Natural killer cell (primary cell): ENCODE measurements at places on chromosomes 5 and 9. TPM values are rescaled to one million over a fixed set of nuclear protein-coding genes. Genes with fewer than 3 reads are reported as not detected.
A peak's percentile ranks its signal among the peaks of the same experiment; 100 is the strongest.

Gene INSL4
- not detected for total RNA-seq

Gene GPR150
- total RNA-seq, result 0.97 TPM

Gene DBH
- not detected for total RNA-seq

Gene TXNDC8
- total RNA-seq, result not detected

Gene ADGRD2
- total RNA-seq, result not detected

Gene HBEGF
- 7.8 TPM for total RNA-seq

Gene SH3RF2
- total RNA-seq, result 0.28 TPM

DNA sequence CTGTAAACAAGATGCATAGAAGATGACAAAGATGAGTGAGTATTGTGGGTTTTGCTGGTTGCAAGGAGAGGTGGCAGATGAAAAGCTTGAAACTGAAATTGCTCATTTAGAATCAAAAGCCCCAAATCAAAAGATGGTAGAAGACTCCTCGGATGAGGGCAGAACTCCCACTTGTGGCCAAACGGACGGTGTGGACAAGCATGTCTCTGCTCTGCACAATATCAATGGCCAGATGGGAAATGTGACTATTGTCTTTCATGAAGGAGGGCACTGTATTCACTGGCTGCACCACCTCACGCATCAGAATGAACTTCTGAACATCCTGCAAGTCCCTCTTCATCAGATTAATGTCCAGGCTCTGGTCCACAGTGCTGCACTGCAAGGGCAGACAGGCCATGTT lies 541.7 kb downstream of the MTRR start:
- DNase-seq, result no peak
- H3K27ac ChIP-seq, result no peak overlapping the region
- H3K27me3 ChIP-seq, result no peaks in the 10 kb centered on the region
- H3K4me3 ChIP-seq, result no peak overlapping the region
- no peaks in the 10 kb centered on the region for H3K36me3 ChIP-seq
- no peaks in the 10 kb centered on the region for H3K4me1 ChIP-seq

GRCh38 chr5:33941090-33941489 lies 4.9 kb downstream of the RXFP3 start:
- no peak overlapping the region for H3K27ac ChIP-seq
- H3K27me3 ChIP-seq, result peaks cover 12% of the 10 kb centered on the region
- H3K4me3 ChIP-seq, result no peak overlapping the region
- no peaks in the 10 kb centered on the region for H3K36me3 ChIP-seq
- H3K4me1 ChIP-seq, result no peaks in the 10 kb centered on the region

- no peaks in the 10 kb centered on the region for H3K36me3 ChIP-seq
- H3K27me3 ChIP-seq, result no peaks in the 10 kb centered on the region
- no peaks in the 10 kb centered on the region for H3K4me1 ChIP-seq
- H3K4me3 ChIP-seq, result no peak overlapping the region
- no peak for DNase-seq
Observed at GRCh38 chr5:113846941-113847340, 333.4 kb downstream of the YTHDC2 start.

DNA sequence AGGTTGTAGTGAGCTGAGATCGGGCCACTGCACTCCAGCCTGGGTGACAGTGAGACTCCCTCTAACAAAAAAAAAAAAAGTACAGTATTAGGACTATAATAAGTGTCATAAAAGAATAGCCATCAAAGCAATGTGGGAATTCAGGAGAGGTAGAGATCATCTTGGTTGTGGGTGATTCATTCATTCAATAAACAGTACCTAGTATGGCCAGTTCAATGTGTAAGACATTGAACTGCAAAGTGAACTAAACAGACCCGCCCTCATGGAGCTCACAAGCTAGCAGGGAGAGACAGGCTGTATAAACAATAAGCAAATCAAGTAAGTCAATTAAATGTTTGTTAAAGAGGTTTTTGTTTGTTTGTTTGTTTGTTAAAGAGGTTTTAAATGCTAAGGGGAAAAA lies 146.1 kb upstream of the RANBP3L start:
- H3K4me3 ChIP-seq, result no peak overlapping the region
- DNase-seq, result no peak
- H3K4me1 ChIP-seq, result no peaks in the 10 kb centered on the region
- H3K36me3 ChIP-seq, result no peaks in the 10 kb centered on the region

DNA sequence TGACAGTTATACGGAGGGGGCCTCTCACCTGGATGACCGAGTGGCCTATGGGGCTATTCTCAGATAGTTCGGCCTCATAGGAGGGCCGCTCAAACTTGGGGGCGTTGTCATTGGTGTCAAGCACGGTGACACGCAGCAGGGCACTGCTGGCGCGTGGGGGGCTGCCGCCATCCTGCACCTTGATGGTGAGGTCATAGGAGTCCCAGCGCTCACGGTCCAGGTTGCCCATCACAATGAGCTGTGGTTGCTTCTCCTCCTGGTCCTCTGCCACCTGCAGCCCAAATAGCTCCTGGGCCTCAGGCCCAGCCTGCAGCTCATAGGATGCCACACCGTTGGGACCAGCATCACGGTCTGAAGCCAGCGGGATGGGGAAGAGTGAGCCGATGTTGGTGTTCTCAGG lies 9.7 kb downstream of the PCDH1 start:
- H3K4me3 ChIP-seq, result no peak overlapping the region
- H3K27ac ChIP-seq, result no peak overlapping the region
- H3K4me1 ChIP-seq, result no peaks in the 10 kb centered on the region
- H3K27me3 ChIP-seq, result no peaks in the 10 kb centered on the region
- no peak for DNase-seq

GRCh38 chr5:15014809-15015208 lies 143.2 kb upstream of the ANKH start:
- no peaks in the 10 kb centered on the region for H3K4me1 ChIP-seq
- H3K27me3 ChIP-seq, result no peaks in the 10 kb centered on the region
- no peak overlapping the region for H3K4me3 ChIP-seq

- H3K4me1 ChIP-seq, result no peaks in the 10 kb centered on the region
- H3K27me3 ChIP-seq, result no peaks in the 10 kb centered on the region
- H3K36me3 ChIP-seq, result peaks cover 19% of the 10 kb centered on the region
- H3K4me3 ChIP-seq, result no peak overlapping the region
- no peak for DNase-seq
- no peak overlapping the region for H3K27ac ChIP-seq
Observed at GRCh38 chr5:147671365-147671764, 111.2 kb downstream of the JAKMIP2 start.

DNA sequence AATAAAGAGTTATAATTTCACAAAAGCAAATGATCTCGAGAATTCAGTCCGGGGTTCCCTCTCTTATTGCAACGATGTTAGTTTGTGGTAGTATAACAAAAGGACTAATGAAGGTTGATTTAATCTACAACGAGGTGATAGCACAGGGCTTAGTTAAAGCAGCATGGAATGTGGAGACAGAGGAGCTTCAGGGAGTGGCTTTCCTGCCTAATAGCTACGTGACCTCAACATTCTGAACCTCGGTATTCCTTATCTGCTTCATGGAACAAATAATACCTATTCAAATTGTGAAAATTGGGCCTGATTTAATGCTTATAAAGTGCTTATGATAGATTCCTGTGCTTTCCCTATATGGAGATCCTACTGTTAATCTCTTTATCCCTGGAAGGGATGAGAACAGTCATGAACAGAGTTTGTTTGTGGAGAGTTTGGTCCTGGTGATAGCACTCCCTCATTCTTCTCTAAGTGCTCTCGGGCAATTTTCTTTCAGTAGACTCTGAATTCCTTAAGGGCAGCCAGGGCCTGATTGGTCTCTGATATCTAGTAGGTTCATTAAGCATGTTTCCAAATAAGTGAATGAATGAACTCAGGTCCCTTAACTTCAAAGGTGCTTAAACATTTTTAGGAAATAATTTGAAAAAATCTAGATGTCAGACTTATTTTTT lies 104.1 kb upstream of the TUT7 start:
- no peak for DNase-seq
- H3K36me3 ChIP-seq, result no peaks in the 10 kb centered on the region
- no peaks in the 10 kb centered on the region for H3K27me3 ChIP-seq
- no peak overlapping the region for H3K27ac ChIP-seq

- H3K27ac ChIP-seq, result no peak overlapping the region
- no peaks in the 10 kb centered on the region for H3K36me3 ChIP-seq
- H3K4me1 ChIP-seq, result peaks cover 21% of the 10 kb centered on the region
- H3K4me3 ChIP-seq, result no peak overlapping the region
Observed at GRCh38 chr9:111036429-111036789, 1.9 kb downstream of the LPAR1 start.

DNA sequence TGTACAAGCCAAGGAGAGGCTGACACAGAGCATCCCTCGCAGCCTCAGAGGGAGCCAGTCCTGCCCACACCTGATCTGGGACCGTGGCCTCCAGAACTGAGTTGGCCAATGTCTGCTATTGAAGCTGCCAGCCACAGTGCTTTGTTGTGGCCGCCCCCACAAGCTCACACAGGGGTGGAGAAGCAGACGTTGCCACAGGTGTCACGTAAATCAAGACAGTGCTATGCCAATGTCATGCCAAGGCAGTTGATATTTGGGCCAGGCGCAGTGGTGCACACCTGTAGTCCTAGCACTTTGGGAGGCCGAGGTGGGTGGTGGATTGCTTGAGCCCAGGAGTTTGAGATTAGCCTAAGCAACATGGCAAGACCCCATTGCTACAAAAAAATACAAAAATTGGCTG lies 17.3 kb upstream of the TERT start:
- no peaks in the 10 kb centered on the region for H3K36me3 ChIP-seq
- no peak overlapping the region for H3K4me3 ChIP-seq
- H3K4me1 ChIP-seq, result peaks cover 58% of the 10 kb centered on the region
- H3K27ac ChIP-seq, result no peak overlapping the region
- DNase-seq, result peak; percentile 77

- DNase-seq, result no peak
- H3K27ac ChIP-seq, result no peak overlapping the region
- peaks cover 14% of the 10 kb centered on the region for H3K4me1 ChIP-seq
- H3K36me3 ChIP-seq, result no peaks in the 10 kb centered on the region
- H3K4me3 ChIP-seq, result no peak overlapping the region
Observed at GRCh38 chr9:121609822-121610637, 41.4 kb upstream of the DAB2IP start.

GRCh38 chr9:121912812-121913627 lies 180.1 kb downstream of the TTLL11 start:
- DNase-seq, result no peak
- H3K4me1 ChIP-seq, result no peaks in the 10 kb centered on the region
- no peak overlapping the region for H3K4me3 ChIP-seq
- H3K27ac ChIP-seq, result no peak overlapping the region
- H3K27me3 ChIP-seq, result no peaks in the 10 kb centered on the region

DNA sequence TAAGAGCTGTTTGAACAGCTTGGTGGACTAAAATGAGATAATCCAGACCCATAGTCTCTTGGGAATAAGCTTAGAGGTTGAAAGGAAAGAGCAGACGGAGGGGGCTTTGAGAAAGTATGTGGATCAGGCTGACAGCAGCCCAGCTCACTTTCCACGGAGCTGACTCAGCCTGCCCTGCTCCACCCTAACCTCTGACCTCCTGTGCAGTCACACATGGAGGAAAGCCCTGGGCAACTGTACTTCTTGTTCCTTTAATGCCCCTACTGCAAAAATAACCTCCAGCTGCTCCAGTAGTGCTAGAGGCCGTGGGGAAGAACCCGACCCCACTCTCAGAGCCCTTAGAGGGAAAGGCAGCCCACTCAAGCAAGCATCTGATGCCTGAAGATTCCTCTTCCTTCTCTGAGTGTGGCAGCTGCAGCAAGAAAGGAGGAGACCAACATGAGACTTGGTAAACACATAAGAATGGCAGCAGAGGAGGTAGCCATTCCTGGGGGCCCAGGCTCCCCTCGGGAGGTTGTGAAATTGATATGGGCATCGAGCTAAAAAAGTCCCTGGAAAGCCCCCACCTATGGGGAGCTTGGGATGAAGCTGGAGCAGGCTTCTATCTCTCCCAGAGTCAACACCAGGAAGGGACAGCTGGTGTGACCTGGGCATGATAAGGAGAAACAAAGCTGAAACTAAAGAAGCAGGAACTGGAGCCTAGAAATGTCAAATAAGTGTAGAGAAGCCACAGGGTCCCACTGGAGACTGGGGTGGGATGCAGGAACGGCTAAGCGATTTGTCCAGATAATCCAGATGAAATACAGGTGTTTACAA lies 204.3 kb downstream of the PIK3R1 start:
- peaks cover 3% of the 10 kb centered on the region for H3K4me1 ChIP-seq
- H3K27ac ChIP-seq, result no peak overlapping the region
- no peaks in the 10 kb centered on the region for H3K36me3 ChIP-seq
- H3K4me3 ChIP-seq, result no peak overlapping the region

- no peaks in the 10 kb centered on the region for H3K27me3 ChIP-seq
- no peak for DNase-seq
- H3K36me3 ChIP-seq, result no peaks in the 10 kb centered on the region
- H3K4me1 ChIP-seq, result no peaks in the 10 kb centered on the region
Observed at GRCh38 chr5:128099944-128100343, 16.4 kb downstream of the SLC12A2 start.

GRCh38 chr5:109562441-109562840 lies 127.3 kb upstream of the MAN2A1 start:
- DNase-seq, result no peak
- no peaks in the 10 kb centered on the region for H3K27me3 ChIP-seq
- no peak overlapping the region for H3K4me3 ChIP-seq
- H3K4me1 ChIP-seq, result peaks cover 3% of the 10 kb centered on the region
